ENCODE measurements at places on chromosomes 5 and 9.

GRCh38 chr5:139926797-139927503, 116.1 kb downstream of the NRG2 start:
- DNase-seq: no peak

GRCh38 chr5:142537938-142538337, 148.0 kb downstream of the FGF1 start:
- peak; percentile 65 for DNase-seq

DNA sequence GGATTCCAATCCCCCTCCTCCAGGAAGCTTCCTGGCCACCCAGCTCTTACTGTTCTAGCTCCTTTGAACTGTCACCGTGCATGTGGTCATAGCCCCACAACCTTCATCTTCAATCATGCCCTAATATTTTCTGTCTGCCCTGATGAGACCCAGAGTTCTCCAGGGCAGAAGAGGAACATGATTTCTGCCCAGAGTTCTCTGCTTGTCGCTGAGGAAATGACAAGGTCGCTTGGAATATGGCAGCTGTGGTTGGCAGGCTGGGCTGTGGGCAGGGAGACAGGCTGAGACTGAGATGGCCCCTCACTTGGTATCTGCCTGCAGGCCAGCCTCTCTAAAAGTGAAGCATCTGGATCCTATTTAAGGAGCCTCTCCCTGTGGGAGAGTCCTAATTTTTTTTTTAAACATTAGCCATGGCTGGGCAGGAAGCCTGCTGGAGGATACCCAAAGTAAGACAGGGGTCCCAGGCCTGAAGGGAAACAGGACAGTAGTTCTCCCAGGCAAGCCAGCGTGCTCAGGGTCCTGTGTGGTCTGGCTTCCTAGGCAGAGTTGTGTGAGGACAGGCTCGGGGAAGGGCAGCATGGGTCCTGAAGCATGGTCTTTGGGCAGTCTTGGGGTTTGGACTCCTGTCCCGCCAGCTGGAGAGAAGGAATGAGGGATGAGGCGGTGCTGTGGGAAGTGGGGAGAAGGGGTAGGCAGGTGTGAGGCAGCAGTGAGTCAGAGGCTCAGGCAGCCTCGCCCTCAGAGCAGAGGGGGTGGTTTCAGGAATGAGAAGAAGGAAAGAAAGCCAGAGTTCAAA, 242.1 kb downstream of the FSTL4 start:
- peak; percentile 86 for DNase-seq

GRCh38 chr5:159779481-159779880, 136.8 kb upstream of the ADRA1B start:
- no peak for DNase-seq

GRCh38 chr9:127263237-127263636, 1.3 kb upstream of the GARNL3 start:
- DNase-seq: no peak

- no peak for DNase-seq
These were observed 126.9 kb upstream of the ANKH start for GRCh38 chr5:14998491-14998890.

DNA sequence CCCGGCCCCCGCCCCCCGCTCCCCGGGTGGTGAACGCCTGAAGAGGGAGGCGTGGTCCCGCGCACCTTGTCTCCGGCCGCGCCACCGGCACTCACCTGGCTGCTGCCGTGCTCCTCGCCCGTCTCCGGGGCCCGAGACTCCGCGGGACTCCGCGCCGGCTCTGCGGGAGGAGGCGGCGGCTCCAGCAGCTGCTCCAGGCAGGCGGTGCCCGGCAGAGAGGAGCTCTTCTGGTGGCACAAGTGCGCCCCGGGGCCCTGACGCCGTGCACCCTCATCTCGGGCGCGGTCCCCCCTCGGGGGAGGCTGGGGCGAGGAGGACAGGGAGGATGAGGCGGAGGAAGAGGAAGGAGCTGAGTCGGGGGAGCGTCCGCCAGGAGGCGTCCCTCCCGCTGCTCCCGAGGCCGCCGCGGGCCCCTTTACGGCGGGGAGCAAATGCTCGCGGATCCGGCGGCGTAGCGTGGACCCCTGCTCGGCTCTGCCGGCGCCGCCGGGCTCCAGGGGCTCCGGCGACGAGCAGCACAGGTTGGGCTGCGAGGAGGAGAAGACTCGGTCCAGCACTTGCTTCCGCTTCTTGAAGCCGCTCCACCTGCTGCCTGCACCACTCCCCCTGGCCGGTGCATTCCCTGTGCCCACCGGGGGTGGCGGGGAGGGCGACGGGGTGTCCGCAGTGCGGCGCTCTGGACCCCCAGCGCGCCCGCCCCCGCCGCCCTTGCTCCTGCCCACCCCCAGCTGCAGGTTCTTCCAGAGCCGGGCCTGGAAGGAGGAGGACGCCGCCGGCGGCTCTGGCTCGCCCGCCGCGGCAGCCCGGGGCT, 928 bp downstream of the MCTP1 start:
- DNase-seq: no peak

DNA sequence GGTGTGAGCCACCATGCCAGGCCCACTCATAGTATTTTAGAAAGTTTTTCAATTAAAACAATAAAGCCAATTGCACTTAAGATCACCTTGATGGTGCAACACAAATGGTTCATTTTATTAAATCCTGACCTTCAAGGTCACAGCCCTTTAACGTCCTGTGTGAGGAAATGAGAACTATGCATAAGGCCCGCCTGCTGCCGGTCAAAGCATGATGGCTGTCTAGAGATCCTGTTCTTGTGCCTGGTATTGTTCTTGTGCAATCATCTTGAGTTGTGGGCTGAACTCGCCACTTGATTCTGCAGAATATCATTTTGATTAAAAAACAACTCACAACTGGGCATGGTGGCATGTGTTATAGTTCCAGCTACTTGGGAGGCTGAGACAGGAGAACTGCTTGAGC, 43.6 kb upstream of the FBXW11 start:
- DNase-seq: no peak

- peak; percentile 85 for DNase-seq
These were observed 198.1 kb downstream of the SYK start for GRCh38 chr9:90999425-91000397.

- DNase-seq: peak; percentile 46
These were observed 651.3 kb upstream of the ACO1 start for GRCh38 chr9:31733166-31733565.

DNA sequence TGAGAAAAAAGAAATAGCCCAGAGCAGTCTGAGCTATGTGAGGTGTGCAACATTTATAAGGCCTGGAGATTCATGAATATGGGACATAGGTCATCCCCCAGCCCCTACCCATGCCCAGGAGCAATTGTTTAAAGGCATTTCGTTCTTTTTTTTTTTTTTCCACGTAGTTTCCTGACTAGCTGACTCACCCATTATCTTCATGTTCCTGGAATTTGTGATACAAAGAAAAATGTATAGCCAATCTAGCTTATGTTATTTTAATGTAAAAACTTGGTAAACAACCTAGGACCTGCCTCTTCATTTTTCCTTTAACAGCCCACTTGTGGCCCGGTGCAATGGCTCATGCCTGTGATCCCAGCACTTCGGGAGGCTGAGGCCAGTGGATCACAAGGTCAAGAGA, 81.3 kb downstream of the OSTF1 start:
- DNase-seq: peak; percentile 73

DNA sequence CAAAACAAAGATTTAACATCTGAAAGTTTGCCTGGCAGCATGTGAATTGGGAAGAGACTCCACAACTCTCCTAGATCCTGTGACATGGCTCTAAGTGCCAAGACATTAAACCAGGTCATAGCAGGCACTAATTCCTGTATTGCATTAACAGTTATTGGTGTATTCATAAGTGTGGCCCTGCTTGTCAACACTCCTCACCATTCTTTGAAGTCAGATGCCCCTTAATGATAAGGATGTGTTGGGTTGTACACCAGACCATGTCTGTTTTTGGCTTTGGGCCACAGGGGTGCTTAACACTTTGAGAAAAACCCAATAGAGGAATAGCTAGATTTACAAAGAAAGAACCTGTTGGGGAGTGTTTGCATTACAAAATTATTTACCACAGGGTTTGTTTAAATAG, 43.4 kb upstream of the PDE8B start:
- DNase-seq: no peak

- no peak for DNase-seq
These were observed 81.9 kb upstream of the LHFPL2 start for GRCh38 chr5:78730300-78731094.

DNA sequence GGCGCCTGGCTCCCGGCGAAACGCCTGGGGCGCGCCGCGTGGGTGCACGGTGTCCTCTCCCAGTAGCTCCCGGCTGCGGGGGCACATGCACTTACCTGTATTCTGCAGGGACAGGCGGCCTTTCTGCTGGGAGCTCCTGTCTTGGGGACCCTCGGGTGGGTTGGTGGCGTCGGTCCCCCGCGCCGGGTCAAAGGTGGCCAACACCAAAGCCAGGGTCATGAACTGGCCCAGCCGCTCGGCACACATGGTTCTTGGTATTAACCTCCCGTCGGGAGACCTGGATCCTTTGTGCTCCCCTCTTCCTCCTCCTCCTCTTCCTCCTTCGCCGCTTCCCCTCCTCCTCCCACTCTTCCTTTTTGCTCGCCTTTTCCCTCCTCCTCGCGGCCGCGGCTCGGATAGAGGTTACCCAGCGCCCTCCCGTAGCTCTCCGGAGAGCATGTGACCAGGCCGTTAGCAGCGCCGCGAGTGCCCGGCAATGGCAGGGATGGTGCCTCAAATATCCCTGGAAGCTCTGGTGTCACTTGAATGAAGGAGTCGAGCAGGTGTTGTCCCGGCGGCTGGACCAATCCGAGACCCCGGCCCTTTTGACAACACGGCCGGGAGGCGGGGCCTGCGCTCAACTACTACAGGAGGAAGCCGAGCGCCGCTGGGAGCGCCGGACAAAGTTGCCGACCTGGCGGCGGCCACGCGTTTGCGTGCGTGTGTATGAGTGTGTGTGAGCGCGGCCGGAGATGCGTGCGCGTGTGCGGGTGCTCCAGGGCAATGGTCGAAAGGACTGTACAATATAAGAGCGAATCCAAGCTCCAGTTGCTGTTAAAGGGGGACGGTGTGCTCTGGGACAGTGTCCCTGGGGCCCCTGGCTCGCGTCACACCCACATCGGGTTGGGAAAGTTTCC, at the start of gene STC2:
STC2 (minus strand) TSS at position 467 of the 896 bp plus-strand sequence; CDS start at position 246, 221 bp downstream.
- peak; percentile 61 for DNase-seq

DNA sequence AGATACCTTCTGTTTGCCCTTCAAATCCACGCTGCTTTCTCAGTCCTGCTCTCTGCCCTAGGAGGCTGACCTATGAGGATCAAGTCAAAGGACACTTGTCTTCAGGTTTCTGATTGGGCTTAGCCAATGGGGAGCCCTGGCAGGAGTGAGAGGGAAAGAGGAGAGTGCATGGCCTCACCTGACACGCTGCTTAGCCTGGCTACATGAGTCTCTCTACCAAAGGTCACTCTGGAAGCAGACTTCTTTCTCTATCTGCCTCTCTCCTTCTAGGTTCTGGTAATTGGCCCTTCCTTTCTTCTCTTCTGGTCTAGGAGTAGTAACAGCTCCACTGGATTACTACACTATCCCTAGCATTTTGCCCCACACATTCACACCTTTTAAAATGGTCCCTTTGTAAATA, 13.1 kb downstream of the ARSB start:
- no peak for DNase-seq

GRCh38 chr5:17118631-17119030, 98.8 kb upstream of the BASP1 start:
- peak; percentile 98 for DNase-seq

DNA sequence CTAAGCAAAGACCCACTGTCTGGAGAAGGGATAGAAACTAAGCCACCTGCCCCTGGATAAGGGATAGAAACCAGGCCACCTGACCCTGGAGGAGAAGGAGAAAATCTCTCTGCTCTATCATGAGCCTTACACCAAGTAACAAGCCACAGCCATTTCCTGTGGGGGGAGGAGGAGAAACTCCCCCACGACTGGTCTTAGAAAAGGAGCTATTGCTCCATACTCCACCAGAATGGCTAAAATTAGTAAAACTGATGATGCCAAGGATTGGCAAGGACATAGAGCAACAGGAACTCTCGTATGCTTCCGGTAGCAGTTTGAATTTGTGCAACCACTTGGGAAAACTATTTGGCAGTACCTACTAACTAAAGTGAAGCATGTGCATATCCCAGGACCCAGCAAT, 70.8 kb downstream of the ACTL7B start:
- peak; percentile 55 for DNase-seq

GRCh38 chr9:28720746-28721145, 1147.5 kb upstream of the C9orf72 start:
- peak; percentile 12 for DNase-seq

DNA sequence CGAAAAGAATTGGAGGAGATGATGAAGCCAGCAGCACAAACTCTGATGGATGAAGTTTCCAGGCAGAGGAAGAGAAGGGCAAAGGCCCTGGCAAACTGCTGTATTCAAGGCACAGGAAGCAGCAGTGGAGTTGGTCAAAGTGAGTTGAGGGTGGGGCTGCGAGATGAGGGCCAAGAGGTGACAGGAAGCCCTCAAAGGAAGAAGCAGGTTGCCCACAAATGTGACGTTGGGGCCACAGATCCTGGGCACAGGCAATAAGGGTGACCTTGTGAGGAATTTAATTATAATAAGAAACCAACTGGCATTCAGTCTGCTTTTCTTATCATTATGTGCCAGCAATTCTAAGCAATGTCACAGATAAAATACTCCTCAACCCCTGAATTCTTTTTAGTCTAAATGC, 261.8 kb downstream of the CTNND2 start:
- DNase-seq: no peak

GRCh38 chr5:37501152-37501551, 122.0 kb downstream of the WDR70 start:
- peak; percentile 20 for DNase-seq

- no peak for DNase-seq
These were observed 282.7 kb downstream of the GAS1 start for GRCh38 chr9:86664603-86665002.

GRCh38 chr5:36772276-36773140, 104.1 kb upstream of the NIPBL start:
- DNase-seq: no peak

DNA sequence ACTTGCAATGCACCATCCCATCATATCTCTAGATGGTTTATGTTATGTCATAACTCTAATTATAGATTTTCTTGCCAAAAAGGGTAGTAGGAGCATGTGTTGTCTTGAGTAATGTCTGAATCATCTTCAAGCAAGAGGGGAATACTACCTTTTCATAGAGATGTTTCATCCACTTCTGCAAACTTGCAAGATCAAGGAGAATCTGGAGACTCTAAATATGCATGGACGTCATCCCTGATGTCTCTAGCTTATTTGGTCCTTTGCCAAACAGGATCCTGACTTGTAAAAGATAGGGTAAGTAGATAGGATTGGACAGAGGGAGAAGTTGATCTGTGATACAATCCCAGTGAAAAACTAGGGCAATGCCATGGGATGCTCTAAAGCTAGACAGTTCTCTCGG, 246.5 kb downstream of the DMRTA1 start:
- DNase-seq: peak; percentile 3

DNA sequence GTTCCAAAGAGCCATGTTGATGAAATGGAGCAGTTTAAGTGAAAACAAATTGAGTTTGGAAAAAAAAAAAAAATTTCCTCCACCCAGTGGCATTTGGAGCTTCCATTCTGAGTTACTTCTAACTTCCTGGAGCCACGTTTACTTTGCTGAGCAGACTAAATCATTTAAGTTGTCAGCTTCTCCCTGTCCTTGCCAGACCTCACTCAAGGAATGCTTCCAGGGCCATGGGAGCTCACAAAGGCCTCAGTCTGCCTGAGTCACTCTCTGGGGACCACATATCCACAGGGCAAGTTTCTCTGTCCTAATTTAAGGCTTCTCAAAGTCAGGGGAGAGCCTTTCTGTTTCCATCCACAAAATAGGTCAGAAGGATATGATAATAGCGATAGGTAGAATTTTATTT, 210.3 kb upstream of the TNC start:
- no peak for DNase-seq

All from bronchial epithelial cell (primary cell).